ENCODE measurements at places on chromosomes 6 and 20. TPM values are rescaled to one million over a fixed set of nuclear protein-coding genes. Genes with fewer than 3 reads are reported as not detected.

GRCh38 chr20:44083220-44083933 is 103.6 kb downstream of the JPH2 start:
- H3K4me3 ChIP-seq: no peak overlapping the region
- no peaks in the 10 kb centered on the region for H3K4me1 ChIP-seq
- DNase-seq: no peak
- H3K27ac ChIP-seq: no peak overlapping the region
- no peaks in the 10 kb centered on the region for H3K27me3 ChIP-seq

DNA sequence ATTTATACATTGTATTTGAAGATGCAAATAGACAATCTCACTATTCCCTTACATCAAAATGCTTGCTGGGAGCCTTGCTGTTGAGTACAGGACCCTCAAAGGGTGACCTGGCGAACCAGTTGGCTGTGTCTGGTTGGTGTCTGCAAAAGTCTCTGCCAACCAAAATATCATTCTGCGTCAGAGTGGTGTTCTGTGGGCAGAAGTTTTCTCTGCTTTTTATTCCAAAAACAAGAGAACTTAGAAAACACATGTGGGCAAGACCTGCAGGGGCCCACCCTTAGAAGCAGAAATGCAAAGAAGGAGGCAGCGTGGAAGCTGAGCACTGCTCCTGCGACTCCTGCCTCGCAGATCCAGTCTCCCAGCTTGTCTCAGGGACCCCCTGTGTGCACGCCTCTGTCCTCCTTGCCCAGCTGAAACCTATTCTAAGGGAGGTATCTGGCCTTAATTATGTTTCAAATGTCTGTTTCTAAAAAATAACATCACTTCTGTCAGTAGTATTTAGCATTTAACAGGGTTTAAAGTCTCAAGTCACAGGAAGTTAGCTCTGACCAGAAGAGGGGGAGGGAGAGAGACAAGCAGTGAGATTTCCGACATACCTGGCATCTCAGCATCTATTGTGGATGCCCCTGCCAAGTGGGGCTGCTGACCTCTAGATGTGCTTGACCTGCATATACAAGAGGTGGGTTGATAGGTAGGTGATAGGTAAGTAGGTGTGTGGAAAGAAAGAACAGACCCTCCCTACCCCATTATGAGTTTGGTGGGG is 101.3 kb downstream of the SASH1 start:
- no peak for DNase-seq
- H3K27ac ChIP-seq: no peak overlapping the region
- H3K27me3 ChIP-seq: no peaks in the 10 kb centered on the region
- H3K36me3 ChIP-seq: no peaks in the 10 kb centered on the region
- peaks cover 5% of the 10 kb centered on the region for H3K4me1 ChIP-seq

- no peak overlapping the region for H3K27ac ChIP-seq
- H3K36me3 ChIP-seq: no peaks in the 10 kb centered on the region
- H3K4me3 ChIP-seq: no peak overlapping the region
- H3K27me3 ChIP-seq: no peaks in the 10 kb centered on the region
Measured at GRCh38 chr6:46985943-46986342, 56.2 kb downstream of the ADGRF1 start.

- no peak overlapping the region for H3K4me3 ChIP-seq
- peaks cover 10% of the 10 kb centered on the region for H3K4me1 ChIP-seq
- no peak overlapping the region for H3K27ac ChIP-seq
- no peaks in the 10 kb centered on the region for H3K27me3 ChIP-seq
Measured at GRCh38 chr6:115554060-115554459, 506.6 kb downstream of the FRK start.

DNA sequence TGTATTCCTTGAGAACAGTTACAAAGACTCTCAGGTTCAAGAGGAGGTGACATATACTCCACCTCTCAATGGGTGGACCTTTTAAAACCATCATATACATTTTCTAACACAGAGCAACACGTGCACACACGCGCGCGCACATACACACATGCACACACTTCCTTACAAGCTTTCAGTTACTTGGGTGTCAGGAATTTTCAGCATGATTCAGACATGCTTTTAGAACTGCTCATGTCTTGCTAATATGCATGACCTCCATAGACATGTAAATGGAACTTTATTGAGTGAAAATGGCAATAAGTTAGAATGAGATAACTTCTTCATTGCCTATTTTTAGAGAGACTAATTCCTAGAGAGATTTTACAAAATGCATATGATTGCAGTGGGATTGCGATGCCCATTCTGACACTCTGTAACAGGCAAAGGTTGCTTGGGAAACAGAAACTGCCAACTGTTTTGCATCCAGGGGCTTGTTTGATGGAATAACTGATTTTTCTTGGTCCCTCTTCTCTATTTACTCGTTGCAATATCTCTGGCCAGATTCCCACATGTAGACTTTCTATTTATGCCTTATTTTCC is 531.4 kb upstream of the RNF217 start:
- no peak overlapping the region for H3K4me3 ChIP-seq
- no peak overlapping the region for H3K27ac ChIP-seq

GRCh38 chr6:101088594-101088993 is 207.5 kb upstream of the ASCC3 start:
- H3K36me3 ChIP-seq: peaks cover 3% of the 10 kb centered on the region
- no peak overlapping the region for H3K4me3 ChIP-seq
- H3K27me3 ChIP-seq: no peaks in the 10 kb centered on the region
- H3K4me1 ChIP-seq: peaks cover 32% of the 10 kb centered on the region

DNA sequence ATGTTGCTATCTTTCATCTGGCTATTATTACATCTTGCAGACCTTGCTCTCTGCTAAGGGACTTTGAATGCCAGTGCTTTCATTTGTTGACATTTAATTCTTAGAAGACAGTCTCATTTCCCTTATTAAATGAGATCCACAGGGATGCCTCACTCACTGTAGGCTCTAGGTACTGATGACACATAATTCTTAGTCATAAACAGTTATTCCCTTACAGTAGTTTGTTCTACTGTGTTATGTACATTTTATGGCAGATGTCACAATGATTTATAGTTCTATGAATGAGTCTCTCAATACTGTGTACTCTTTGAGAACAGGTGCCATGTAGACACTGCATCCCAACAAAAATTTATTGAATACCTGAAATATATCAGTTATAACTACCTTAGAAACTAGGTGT is 70.3 kb downstream of the FAM83B start:
- no peak overlapping the region for H3K27ac ChIP-seq
- peaks cover 3% of the 10 kb centered on the region for H3K36me3 ChIP-seq
- peaks cover 10% of the 10 kb centered on the region for H3K4me1 ChIP-seq
- DNase-seq: no peak
- H3K4me3 ChIP-seq: no peak overlapping the region

DNA sequence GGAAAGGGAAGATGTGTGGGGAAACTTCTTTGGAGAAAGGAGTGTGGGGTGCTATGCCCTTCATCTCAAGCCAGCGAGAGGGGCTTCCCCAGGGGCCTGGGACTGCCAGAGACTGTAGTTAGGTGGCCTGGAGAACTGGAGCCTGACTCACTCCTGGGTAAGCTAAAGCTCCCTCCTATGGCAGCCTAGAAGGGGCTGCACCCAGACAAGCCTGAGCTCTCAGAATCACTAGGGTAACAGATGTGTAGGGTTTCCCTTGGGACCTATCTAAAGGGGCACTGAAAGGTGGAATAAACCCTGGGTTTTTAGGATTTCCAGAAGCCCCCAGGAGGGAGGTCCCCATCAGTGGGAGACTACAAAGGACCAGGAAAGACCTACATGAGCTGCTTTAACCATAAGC is 1.6 kb upstream of the ARMC2 start:
- DNase-seq: peak; percentile 24
- peaks cover 7% of the 10 kb centered on the region for H3K4me1 ChIP-seq
- no peaks in the 10 kb centered on the region for H3K36me3 ChIP-seq

- H3K4me3 ChIP-seq: no peak overlapping the region
- no peaks in the 10 kb centered on the region for H3K27me3 ChIP-seq
- H3K4me1 ChIP-seq: peaks cover 12% of the 10 kb centered on the region
- no peak for DNase-seq
- no peak overlapping the region for H3K27ac ChIP-seq
Measured at GRCh38 chr20:38094373-38094891, 60.9 kb downstream of the RPRD1B start.

GRCh38 chr6:6811128-6812009 is 222.8 kb downstream of the LY86 start:
- peaks cover 29% of the 10 kb centered on the region for H3K4me1 ChIP-seq
- peak overlapping the region; percentile 4 for H3K4me3 ChIP-seq
- H3K27ac ChIP-seq: no peak overlapping the region
- no peaks in the 10 kb centered on the region for H3K36me3 ChIP-seq
- H3K27me3 ChIP-seq: no peaks in the 10 kb centered on the region

- no peaks in the 10 kb centered on the region for H3K36me3 ChIP-seq
- H3K4me3 ChIP-seq: no peak overlapping the region
- peaks cover 7% of the 10 kb centered on the region for H3K4me1 ChIP-seq
- no peak overlapping the region for H3K27ac ChIP-seq
Measured at GRCh38 chr6:88443554-88443953, 277.4 kb upstream of the CNR1 start.

DNA sequence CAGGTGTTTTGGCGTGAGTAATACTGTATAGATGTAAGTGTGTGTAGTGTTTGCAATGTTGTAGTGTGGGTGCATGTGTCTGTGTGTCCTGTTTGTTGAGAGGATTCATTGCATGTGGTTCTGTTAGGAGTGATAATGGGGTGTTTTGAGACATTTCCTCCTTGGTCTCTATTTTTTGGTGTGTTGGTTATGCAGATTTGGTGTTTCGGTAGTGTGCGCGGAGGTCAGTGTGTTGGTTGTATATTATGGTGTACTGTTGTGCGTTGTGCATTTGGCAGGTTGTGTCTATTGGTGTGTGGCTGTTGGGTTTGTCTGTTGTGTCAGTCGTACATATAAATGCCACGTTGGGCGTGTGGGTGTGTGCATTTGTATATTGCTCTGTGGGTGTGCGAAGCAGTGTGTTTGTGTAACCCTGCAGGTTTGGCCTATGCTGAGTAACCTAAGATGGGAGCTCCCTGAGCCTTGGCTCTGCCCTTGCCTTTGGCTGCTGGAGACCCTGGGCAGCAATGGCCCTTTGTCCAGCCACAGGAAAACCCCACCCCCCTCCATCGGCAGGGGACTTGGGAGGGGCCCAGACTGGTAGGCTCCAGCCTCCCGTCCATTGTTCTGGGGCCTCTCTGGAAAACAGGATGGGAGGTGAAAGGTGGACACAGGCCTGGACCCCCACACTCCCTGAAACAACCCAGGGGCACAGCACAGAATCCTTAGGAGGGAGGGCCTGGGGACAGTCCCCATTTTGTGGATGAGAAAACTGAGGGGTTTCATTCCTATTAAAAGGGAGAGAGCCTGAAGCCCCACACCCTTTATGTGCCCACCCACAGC is 10.3 kb upstream of the ID1 start:
- DNase-seq: peak; percentile 42
- no peaks in the 10 kb centered on the region for H3K27me3 ChIP-seq
- H3K36me3 ChIP-seq: no peaks in the 10 kb centered on the region
- peaks cover 15% of the 10 kb centered on the region for H3K4me1 ChIP-seq
- no peak overlapping the region for H3K4me3 ChIP-seq
- H3K27ac ChIP-seq: no peak overlapping the region

DNA sequence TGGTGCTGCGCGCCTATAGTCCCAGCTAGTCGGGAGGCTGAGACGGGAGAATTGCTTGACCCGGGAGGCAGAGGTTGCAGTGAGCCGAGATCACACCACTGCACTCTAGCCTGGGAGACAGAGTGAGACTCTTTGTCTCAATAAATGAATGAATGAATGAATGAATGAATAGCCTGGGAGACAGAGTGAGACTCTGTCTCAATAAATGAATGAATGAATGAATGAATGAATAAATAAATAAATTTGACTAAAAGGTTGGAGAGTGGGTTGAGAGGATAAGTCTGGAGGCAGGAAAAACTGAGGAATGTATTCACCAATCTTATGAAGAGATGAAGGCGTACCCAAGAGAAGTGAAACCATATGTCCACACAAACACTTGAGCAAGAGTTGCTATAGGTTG is 24.5 kb upstream of the RPP40 start:
- H3K36me3 ChIP-seq: no peaks in the 10 kb centered on the region
- no peak overlapping the region for H3K4me3 ChIP-seq
- peaks cover 20% of the 10 kb centered on the region for H3K4me1 ChIP-seq
- no peak for DNase-seq
- no peak overlapping the region for H3K27ac ChIP-seq
- H3K27me3 ChIP-seq: no peaks in the 10 kb centered on the region

DNA sequence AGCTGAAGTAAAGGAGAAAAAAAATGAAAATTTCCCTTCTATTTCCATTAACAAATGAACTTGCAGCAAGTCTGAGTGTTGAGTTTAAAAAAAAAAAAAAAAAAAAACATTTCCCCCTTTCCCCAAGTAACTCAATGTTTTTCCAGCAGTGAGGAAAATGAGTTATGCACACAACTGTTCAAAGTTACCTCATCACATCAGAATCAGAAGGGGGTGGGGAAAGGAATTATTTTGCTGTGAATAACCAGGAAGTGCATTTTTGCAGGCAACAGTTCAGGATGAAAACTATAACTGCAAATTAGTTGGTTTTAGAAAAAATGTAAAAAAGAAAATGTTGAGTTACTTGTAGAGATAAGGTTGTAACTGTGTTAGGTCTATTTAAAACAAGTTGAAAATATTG is 568.9 kb upstream of the CITED2 start:
- peaks cover 38% of the 10 kb centered on the region for H3K4me1 ChIP-seq
- no peaks in the 10 kb centered on the region for H3K27me3 ChIP-seq
- H3K36me3 ChIP-seq: no peaks in the 10 kb centered on the region
- no peak overlapping the region for H3K4me3 ChIP-seq
- H3K27ac ChIP-seq: no peak overlapping the region
- DNase-seq: no peak

DNA sequence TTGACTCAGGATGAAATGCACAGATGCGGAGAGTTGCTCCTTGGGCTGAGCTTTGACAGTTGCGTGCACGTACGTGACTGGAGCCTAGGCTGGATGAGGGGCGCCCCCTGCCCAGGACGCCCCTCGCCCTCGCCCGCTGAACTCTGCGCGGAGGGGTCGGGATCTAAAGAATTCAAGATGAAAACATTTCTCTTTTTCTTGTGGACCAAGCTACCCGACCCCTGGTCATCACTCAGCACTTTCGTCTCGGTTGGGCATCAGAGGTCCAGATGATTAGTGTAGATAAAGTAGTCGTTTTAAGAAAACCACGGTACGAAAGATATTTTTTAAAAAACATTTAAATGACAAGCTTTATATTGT is 700 bp downstream of the DTD1 start:
- H3K4me1 ChIP-seq: peaks cover 13% of the 10 kb centered on the region
- no peaks in the 10 kb centered on the region for H3K27me3 ChIP-seq
- H3K4me3 ChIP-seq: peak overlapping the region; percentile 74
- no peak overlapping the region for H3K27ac ChIP-seq
- DNase-seq: peak; percentile 58

DNA sequence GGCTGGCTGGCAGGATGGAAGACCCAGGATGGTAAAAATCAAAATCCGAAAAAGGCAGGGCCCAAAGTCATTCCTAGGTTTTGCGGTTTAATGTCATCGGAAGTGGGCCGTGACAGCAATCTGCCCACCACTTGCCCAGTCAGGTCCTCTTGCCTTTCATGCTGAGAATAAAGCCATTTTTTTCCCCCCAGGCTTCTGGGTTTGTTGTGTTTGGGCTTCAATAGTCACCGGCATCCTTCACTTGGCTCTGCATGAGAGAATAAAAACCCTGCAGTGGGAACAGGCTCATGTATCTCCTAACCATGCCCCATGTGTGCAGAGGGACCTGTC is 56.1 kb downstream of the MEP1A start:
- H3K4me1 ChIP-seq: no peaks in the 10 kb centered on the region
- no peak for DNase-seq
- no peaks in the 10 kb centered on the region for H3K36me3 ChIP-seq
- peaks cover 14% of the 10 kb centered on the region for H3K27me3 ChIP-seq
- no peak overlapping the region for H3K27ac ChIP-seq

Gene GPLD1
- 8.3 TPM for total RNA-seq

Gene FRMD1
- not detected for total RNA-seq

Gene HLA-DRA
- total RNA-seq: 2.3 TPM

Gene PSMA7
- 237 TPM for total RNA-seq

Gene GPR6
- total RNA-seq: not detected

Gene SLC24A3
- 0.31 TPM for total RNA-seq

Gene TRIM10
- total RNA-seq: not detected

Gene EYA2
- total RNA-seq: 1.8 TPM

Gene BPIFB1
- total RNA-seq: not detected
